ENCODE measurements at places on chromosomes 13 and 19.

DNA sequence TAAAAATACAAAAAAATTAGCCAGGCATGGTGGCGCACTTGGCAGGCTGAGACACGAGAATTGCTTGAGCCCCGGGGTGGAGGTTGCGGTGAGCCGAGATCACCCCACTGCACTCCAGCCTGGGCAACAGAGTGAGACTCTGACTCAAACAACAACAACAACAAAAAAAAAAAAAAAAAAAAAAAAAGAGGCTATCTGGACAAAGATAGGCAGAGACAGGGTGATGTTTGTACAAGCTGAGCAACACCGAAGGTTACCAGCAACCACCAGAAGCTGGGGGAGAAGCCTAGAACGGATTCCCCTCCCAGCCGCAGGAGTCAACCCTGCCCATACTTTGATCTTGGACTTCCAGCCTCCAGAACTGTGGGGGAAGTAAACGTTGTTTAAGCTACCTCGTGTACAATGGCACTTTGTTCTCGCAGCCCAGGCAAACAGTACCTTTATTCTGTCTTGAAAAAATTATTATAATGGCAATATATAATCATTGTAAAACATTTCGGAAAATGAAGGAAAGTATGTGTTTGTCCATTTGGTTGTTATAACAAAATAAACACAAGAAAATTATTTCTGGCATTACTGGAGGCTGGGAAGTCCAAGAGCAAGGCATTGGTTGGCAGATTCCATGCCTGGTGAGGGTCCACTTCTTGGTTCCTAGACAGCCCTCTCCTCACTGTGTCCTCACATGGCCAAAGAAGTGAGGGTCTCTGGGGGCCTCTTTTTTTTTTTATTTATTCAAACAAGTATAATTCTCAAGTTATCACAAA lies 39.8 kb upstream of the LATS2 start:
- DNase-seq = no peak

GRCh38 chr13:93915269-93915809 lies 564.1 kb downstream of the DCT start:
- no peak for DNase-seq

DNA sequence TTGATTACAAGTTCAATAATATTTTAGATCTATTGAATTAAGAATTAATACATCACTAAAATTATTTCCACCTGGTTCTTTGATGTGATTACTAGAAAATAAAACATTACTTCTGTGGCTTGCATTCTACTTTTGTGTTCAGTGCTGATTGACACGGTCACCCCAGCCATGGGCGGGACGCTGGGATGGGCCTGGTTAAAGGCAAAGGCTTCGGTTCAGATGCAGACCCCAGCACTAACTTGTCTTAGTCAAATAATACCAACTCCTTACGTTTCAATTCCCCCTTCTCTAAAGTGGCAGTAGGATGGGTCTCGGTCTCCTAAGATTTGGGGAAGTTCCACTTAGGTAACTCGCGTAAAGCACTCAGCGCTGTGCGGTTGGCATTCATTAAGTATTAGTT lies 144.9 kb downstream of the URI1 start:
- no peak for DNase-seq

DNA sequence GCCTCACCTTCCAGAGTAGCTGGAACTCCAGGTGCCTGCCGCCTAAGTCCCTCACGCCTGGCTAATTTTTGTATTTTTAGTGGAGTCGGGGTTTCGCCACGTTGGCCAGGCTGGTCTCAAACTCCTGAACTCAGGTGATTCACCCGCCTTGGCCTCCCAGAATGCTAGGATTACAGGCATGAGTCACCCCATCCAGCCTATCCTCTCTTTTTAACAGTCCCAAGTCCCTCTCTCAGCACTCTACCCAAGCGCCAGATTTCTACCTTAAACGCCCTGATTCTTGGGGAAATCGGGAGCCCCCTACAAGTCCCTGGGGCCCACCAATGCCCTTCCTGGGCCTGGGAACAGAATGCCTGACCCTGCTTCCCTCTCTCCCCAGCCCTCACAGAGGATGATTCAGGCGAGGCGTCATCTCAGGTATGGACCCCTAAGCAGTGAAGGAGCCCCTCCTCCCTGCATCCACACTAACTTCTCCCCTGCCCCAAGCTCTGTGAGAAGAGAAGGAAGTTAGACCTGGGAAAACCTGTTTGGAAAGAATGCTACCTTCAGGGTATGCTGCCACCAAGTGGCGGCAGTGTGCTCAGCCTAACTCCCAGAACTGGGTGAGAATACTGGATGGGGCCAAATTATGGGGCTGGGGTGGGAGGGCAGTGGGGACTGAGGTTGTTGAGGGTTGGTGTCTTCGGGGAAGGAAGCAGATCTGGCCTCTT lies 20.8 kb upstream of the EBI3 start:
- DNase-seq = no peak

- DNase-seq = no peak
Measured at GRCh38 chr19:7441468-7442146, 47.2 kb downstream of the PEX11G start.

DNA sequence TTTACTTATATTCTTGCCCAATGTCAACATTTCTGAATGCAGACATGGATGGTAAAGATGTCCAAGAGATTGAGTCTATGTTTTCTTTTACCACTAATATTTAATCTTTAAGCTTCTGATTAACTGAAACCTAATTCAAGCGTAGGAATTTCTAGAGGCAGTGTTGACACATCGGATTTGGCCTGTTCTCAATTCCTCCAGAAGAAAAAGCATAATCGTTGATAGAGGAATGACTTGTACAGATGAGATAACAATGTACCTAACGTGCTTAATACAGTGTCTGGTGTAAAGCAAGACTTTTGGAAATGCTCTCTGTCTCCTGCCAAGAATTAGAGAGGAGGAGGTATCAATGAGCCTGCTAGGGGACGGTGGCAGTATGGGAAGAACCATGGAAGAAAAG lies 35.2 kb downstream of the SLC15A1 start:
- DNase-seq = no peak

DNA sequence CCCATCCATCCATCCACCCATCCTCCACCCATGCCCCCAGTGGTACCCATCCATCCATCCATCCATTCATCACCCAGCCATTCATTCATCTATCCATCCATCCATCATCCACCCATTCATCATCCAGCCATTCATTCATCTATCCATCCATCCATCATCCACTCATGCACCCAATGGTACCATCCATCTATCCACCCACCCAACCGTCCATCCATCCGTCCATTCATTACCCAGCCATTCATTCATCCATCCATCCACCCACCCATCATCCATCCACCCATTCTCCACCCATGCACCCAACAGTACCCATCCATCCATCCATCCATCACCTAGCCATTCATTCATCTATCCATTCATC lies 5.3 kb downstream of the PLPPR3 start:
- DNase-seq = no peak

DNA sequence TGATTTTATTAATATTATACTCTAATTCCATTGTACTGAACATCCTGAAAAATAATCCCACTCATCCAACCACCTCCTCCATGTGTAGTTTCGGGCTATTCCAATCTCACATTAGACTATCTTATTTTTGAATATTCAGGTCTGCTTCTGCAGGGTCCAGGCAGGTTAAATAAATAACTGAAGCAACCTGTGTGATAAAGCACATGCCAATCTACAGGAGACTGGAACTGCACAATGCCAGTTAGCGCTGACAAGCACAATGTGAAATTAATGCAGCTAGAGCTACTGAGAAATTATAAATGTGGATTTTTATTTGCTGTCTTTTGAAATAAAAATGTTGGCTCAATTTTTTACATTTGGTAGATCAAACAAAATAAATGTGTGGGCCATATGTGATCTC lies 540.1 kb upstream of the ATXN8OS start:
- no peak for DNase-seq

- DNase-seq = no peak
Measured at GRCh38 chr13:79674765-79675515, 194.0 kb downstream of the NDFIP2 start.

DNA sequence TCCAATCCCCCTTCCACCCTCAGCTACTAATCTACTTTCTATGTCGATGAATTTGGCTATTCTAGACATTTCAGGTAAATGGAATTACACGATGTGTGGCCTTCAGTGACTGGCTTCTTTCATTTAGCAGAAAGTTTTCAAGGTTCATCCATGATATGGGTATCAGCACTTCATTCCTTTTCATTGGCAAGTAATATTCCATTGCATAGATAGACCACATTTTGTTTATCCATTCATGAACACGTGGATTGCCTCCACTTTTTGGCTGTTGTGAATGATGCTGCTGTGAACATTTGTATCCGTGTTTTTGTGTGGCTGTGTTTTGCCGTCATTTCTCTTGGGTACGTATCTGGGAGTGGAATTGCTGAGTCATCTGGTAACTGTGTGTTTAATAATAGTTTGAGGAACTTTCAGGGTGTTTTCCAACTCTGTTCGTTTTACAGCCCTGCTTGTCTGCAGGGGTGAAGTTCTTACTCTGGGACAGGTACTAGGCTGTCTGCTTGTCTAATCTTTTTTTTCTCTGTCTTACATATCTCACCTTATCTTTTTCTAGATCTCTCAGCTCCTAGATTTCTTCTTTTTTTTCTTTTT lies 32.5 kb downstream of the MARK4 start:
- no peak for DNase-seq

DNA sequence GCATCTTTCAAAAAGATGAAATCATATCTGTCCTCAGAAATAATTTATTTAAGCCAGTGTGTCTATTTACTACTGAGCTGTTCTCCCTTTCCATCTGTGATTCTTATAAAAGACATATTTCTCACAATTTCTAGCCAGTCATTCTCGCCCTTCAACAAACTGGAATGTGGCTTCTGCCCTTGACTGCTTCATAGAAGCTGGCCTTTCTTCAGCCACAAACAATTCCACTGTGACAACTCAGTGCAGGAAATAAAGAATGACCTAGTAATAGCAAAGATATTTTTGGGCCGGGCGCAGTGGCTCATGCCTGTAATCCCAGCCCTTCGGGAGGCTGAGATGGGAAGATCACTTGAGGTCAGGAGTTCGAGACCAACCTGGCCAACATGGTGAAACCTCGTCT lies 655.5 kb downstream of the PCDH9 start:
- DNase-seq = no peak

DNA sequence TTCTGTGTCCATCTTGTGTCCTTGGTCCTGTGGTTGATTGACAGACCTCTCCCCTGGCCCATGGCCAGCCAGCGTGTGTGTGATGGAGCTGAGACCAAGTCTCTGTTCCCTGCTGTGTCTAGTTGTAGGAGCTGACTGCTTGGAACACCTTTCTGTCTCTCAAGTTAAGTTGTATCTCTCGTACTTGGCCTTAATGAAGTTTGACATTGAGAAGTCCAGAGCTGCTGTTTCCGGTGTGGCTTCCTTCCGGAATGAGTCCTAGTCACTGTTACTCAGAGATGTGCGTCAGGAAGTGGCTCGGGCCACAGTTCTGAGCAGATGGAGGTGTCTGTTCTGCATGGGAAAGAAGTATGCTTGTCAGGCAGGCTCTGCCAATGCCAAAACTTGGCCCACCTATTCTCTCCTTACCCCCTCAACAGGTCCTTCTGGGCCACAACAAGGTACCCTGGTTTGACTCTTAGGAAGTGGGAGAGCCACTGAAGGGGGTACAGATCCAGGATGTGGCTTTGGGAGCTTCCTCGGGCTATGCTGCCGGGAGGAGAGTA lies 54.3 kb downstream of the GATAD2A start:
- DNase-seq = no peak

DNA sequence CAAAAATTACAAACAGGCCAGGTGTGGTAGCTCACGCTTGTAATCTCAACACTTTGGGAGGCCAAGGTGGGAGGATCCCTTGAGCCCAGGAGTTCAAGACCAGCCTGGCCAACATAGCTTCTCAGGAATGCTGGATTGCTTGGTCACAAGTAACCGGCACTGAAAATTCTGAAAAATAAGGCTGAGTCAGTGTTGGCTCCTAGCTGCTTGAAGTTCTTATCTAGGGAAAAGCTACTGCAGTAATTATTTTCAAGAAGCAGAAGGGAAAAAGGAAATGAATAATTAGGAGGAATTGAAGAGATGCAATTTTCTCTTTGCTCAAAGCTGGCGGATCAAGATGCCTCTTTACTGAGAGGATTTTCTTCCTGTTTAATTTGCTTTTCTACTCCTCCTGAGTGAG lies 75.0 kb upstream of the GTF3A start:
- DNase-seq = no peak

DNA sequence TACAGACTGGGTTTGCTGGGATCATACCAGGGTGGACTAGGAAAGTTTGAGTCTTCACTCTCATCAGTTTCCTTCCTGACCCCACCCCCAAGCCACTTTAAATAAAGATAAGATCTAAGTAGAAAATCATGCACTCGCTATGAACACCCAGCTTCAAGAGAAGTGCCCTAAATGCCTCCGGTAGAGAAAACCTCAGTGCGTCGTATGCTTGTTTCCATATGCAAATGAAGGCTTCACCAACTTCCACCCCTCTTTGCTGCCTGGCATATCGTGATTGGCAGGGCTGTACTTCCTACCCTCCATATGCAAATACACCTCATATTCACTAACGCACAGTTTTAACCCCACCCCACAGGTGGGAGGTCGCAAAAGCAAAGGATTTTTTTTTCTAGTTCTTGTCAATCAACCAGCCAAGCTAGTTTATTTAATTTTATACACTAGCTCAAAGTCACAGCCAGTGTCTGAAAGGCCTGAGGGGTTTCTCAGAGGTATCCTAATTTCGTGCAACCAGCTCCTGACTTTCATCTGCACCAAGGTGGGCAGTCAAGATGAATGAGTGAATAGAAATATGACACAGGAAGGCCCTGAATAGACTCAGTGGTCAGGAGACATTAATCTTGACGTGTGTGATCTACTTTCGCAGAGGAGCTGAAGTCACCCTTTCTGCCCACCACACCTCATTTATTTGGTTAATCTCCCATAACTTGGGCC lies 121.1 kb upstream of the TSHZ3 start:
- DNase-seq = peak; percentile 76

GRCh38 chr19:23343434-23344010 lies 51.7 kb downstream of the ZNF91 start:
- DNase-seq = no peak

GRCh38 chr19:45897261-45897812 lies 5.1 kb downstream of the MYPOP start:
- DNase-seq = no peak

- no peak for DNase-seq
Measured at GRCh38 chr19:4327877-4328242, 10.8 kb downstream of the STAP2 start.

- no peak for DNase-seq
Measured at GRCh38 chr13:42766016-42766415, 15.4 kb upstream of the FAM216B start.

- DNase-seq = no peak
Measured at GRCh38 chr19:43616306-43616705, 3.1 kb downstream of the ZNF428 start.

- no peak for DNase-seq
Measured at GRCh38 chr19:52734331-52734892, 432 bp downstream of the ZNF611 start.

GRCh38 chr19:40775632-40776022 lies 306 bp downstream of the MIA start:
- DNase-seq = no peak

- DNase-seq = no peak
Measured at GRCh38 chr19:39645800-39646411, 9.8 kb upstream of the LGALS16 start.

- no peak for DNase-seq
Measured at GRCh38 chr13:99282264-99283231, 24.4 kb upstream of the GPR18 start.
